ENCODE measurements at places on chromosomes 7 and 10. TPM values are rescaled to one million over a fixed set of nuclear protein-coding genes. Genes with fewer than 3 reads are reported as not detected.

Gene TMEM130
- total RNA-seq = not detected

Gene GPR146
- 2.8 TPM for total RNA-seq

Gene RBP3
- total RNA-seq = not detected

Gene IDI1
- total RNA-seq = 109 TPM

Gene ZMIZ1
- 10.6 TPM for total RNA-seq

Measured in tracheal epithelial cell (primary cell).